ENCODE measurements at places on chromosomes 16 and 17.

DNA sequence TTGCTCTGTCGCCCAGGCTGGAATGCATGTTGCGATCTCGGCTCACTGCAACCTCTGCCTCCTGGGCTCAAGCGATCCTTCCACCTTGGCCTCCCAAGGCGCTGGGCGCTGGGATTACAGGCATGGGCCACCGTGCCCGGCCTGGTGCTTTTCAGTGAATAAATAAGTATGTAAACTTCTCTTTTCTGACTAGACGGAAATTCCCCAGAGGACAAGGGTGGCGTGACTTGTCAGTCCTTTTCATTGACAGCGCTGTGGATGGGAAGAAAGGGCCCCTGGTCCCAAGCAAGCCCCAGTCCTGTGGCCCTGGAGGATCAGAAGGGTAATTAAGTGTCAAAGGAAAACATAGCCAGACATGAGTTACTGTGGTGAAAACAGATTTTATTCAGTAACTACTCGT, 9.6 kb upstream of the SPN start:
- DNase-seq = peak; percentile 51

GRCh38 chr16:57284209-57284951, at the start of gene PLLP:
TSS of gene PLLP (minus strand) at chr16:57284672. CDS start at chr16:57284540, 132 bp downstream.
- peak; percentile 55 for DNase-seq

GRCh38 chr17:71486261-71486660, 634.6 kb upstream of the SOX9 start:
- no peak for DNase-seq

DNA sequence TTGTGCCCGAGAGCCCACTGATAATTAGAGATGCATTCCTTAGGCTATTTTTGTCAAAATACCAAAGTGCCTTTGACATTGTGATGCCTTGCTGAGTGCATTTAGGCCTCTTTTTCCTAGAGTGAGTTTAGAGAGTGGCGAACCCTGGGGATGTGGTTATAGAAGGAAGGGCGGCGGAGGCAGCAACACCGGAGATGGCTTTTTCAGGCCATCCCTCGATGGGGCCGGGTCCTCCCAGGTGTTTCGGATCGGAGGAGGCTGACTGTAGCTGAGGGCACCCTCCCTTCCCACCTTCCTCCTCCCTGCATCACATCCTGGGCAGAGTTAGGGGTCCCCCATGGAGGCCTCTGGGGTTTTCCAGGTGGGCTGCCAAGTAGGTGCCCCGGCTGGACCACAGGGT, 6.6 kb upstream of the SNAI3 start:
- no peak for DNase-seq

- no peak for DNase-seq
Measured at GRCh38 chr17:78674595-78675315, 97.6 kb upstream of the DNAH17 start.

- DNase-seq = no peak
Measured at GRCh38 chr16:2843526-2843925, 13.4 kb downstream of the ZG16B start.

DNA sequence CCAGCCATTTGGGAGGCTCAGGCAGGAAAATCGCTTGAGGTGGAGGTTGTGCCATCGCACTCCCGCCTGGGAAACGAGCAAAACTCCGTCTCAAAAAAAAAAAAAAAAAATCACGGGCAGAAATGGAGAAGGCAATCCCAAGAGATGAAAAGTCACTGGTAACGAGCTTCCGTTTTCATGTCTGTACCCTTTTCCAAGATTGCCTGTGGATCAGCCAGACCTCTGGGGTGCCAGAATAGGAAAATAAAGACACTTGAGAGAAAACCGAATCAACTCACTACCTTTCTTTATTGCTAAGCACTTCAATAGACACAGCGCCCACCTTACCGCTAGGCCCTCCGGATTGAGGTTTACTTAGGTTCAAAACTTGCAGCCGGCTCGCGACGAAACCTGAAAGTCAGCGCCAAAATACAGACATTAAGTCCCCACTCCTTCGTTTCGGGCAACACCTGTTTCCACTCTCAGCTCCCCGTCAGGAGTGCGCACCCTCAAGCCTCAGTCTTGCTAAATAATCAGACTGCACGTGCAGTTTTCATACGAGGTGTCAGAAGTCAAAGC, 970 bp upstream of the TRAF7 start:
- peak; percentile 36 for DNase-seq

GRCh38 chr17:73104450-73104849, 12.0 kb upstream of the SLC39A11 start:
- DNase-seq = no peak

DNA sequence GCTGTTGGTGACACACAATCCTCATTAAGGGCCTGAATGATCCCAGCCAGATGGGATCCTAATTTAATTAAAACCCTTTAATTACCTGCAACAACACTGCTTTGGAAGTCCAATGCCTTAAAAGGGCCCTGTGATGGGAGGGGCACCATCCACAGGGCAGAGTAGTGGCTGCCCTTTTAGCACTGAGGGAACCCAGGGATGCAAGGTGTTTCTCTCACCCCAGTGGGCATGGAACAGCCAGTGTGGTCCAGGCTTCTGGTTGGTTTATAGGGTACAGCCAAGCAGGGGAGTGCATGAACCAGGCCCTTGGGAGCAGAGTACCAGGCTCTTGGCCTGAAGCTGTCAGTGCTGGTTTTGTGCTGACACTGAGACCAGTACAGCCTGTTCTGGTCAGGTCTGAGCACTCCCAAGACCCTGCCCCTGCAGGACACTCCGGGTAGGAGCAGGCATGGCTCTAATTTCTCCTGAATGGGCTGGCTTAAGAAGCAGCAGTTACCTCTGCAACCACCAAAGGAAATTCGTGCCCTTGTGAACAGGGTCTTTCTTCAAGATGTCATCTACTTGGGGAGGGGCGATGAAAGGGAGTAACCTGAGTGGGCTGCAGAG, 9.9 kb downstream of the NXPH3 start:
- DNase-seq = no peak

GRCh38 chr17:20975566-20975965, 67.2 kb downstream of the USP22 start:
- no peak for DNase-seq

DNA sequence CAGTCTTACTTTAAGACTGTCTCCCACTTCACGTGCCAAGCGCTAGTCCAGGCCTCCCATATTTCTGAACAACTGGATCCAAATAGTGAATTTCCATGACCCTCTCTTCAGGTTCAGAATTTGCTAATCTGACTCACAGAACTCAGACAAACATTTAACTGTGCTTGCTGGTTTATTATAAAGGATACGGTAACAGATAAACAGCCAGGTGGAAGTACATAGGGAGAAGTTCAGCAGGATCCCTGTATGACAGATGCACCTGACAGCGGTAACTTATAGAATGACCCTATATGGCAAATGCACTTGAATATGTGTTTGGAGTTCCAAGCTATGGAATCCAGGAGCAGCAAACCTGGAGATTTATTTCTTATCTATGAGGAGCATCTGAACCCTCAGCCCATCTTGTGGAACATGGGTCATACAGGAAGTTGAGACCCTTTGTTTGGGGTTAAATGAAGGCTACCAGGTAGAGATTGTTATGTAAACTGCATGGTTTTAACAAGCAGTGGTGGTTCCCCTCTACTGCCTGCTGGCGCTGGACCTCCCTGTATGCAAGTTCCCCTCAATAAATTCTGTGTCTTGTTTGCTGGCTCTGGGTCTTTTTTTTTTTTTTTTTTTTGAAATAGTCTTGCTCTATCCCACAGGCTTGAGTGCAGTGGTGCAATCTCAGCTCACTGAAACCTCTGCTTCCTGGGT, 622.6 kb downstream of the KCNJ2 start:
- no peak for DNase-seq

DNA sequence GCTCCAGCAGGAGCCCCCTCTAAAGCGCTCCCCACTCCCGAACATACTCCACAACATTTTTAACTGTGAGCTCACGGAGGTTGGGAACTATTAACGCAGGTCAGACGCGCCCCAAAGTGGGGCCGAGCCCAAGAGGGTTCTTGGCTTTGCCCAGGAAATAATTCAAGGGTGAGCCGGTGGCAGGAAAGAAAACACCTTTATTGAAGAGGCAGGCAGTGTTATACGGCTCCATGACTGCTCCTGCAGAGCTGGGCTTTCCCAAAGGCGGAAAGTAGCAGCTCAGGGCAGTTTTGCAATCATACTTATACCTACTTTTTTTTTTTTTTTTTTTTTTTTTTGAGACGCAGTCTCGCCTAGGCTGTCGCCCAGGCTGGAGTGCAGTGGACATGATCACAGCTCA, 6.2 kb downstream of the ADCY9 start:
- DNase-seq = no peak

DNA sequence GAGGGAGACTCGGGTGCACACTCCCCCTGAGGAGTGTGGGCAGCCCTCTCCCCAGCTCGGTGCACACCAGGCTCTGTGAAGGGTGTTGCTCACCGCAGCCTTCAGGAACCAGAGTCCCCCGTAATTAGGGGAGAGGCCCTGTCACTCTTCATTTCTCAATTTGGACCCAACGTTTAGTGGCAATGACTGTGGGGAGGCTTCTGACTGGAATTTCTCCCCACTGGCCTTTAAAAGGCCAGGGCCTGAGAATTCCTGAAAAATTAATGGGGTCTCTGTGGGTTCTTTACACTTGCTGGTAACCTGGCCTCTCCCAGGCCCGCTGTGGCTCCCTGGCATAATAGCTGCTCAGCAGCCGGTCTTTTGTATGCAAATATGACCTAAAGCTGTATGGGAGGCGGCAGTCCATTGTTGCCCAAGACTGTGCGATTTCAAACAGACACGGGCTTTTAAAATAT, 209.7 kb downstream of the MSI2 start:
- no peak for DNase-seq

DNA sequence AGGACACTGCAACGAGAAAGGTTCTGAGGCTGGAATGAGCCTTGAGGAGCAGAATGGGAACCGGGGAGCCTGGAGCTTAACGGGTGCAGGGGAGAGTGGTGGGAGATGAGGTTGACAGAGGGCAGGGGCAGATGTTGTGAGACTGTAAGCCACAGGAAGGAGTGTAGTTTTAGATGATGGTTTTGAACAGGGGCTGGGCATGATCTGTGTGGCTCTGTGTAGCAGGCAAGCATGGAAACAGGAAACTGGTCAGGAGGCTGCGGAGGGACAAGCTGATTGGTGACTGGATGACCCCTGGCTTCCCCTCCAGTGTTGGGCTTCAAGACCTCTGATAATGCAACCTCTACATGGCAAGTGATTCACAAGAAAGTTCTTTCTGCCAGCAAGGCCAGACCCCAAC, 1.4 kb upstream of the CNGB1 start:
- no peak for DNase-seq

DNA sequence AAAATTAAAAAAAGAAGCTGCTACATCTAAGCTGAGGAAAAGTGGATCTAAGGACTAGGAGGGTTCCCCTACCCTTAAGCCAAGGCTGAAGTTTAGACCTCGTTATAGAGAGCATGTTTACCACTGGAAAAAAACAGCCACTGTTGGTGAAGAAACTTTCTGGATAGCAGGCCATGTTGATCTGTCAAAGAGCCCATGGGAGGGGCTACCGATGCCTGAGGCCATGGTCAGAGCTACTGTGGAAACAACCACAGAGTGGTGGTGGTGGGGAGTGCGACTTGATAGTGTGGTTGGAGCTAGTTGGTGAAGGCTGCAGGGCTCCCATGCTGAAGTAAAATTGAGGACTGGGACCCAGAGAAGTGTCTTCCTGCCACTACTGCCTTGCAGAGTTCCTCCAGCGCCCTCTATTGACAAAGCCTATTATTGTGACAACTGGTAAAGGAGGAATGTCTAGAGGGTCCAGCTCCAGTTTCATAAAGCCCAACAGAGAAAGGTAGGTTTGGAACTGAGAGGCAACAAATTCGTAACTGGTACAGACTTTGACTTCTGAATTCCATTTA, 12.7 kb upstream of the FAM20A start:
- peak; percentile 65 for DNase-seq

DNA sequence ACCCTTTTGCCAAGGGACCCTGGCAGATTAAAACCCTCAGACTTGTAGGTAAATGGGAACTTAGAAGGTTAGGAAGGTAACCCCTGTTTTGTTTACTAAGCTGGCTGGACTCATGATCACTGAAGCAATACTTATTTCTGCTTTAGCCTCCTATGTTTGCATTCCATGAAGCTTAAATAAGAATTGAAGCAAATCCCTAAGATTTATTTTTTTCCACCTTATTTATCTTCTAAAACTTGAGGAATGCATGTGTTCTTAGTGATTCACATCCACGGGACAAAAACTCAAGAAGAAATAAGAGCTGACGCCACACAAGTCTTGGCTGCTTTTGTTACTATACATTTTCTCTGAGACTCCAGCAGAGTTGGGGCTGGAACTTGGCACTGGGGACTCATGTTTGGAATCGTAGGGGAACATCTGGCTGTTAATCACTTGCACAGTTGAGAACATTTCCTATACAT, 35.5 kb downstream of the CLUAP1 start:
- DNase-seq = peak; percentile 92

GRCh38 chr16:24537474-24538337, 1.7 kb upstream of the RBBP6 start:
- no peak for DNase-seq

DNA sequence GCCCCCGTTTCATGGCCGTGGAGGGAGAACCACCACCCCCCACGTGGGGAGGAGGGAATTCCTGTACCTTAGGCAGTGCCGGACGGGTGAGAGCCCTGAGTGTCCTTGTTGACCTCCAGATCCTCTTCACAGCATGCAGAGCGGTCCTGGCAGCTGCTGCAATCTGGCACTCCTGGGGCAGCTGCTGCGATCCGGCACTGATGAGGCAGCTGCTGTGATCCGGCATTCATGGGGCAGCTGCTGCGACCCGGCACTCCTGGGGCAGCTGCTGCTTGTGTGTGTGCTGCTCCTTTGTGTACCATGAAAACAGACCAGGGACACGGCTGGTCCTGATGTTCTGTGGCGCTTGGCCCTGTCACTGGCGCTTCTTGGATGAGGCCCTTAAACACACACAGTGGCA, 12.8 kb downstream of the ZNF778 start:
- peak; percentile 86 for DNase-seq

DNA sequence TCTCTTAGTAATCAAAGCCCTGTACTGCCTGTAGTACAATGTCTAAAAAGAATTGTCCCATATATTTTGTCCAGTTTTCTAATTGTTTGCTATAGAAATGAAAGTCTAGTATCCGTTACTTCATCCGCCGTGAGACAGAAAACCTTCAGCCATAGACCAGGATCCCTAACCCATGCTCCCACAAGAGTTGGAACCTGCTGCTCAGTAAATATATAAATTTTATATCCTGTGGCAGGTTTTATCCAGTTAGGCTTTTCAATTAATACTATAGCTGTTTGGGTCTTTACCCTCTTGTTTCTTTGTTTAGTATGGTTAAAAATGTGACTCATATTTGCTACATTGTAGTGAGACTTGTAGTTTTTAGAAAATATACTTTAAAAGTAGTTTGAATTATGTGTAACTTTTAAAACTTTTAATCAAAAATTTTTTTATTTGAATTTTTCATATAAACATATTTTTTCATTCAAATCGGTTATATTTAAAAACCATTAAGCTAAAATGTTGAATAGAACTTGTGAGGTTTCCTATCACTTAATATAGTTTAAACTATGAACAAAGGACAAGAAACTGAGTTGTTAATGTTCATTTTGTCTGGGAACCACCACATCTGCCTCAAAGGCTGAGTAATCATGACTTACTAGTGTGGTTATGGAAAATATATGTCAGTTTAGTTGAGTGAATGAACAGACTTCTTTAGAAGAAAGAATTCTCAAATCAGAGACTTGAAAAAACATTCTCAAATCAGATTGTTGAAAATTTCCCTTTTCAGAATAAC, 54.8 kb downstream of the VMP1 start:
- DNase-seq = peak; percentile 79
